Upper lobe of right lung (tissue), 1 donor: ENCODE measurements at places on chromosomes 13 and 19.
A peak's percentile ranks its signal among the peaks of the same experiment; 100 is the strongest.

GRCh38 chr13:26664286-26664685 is 96.3 kb downstream of the GPR12 start:
- DNase-seq: no peak

DNA sequence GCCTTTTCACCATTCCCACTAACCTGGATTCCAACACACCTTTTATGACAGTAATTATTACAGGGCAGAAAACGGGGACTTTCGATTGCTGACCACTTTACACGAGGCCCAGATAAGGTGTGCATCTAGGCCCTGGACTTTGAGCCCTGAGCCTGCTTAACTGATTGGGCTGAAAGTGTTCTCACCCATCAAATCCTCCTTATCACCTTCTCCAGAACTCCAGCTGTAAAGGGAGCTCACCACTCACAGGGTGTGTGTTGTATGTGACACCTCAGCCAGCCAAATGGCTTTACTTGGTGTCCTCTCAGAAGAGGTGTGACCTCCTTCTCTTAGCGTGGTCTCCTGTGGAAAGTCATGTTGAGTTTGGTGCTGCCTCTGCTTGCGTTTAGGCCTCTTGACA is 36.5 kb downstream of the SIPA1L3 start:
- peak; percentile 5 for DNase-seq

- DNase-seq: no peak
Measured at GRCh38 chr13:30045916-30046704, 195.7 kb upstream of the UBL3 start.

DNA sequence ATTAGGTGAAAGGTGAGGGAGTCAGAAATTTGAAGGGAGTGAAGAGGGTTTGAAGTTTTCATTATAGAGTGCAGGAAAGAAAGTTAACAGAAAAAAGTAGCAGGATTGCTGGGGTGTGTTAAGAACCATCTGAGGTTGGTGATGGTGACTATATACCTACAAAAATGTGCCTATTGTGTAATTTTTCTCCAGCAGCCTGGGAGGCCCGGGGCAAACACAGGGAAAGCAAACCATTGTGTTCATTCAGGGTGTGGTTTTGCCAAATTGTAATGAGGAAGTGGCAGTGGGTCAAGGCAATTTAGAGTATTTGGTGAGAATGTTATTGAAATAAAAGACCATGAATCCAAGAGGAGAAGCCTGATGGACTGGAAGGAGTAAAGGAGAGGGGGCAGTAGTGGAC is 8.2 kb upstream of the SUCLA2 start:
- no peak for DNase-seq

- DNase-seq: peak; percentile 81
Measured at GRCh38 chr19:17078036-17078919, 2.7 kb downstream of the MYO9B start.

GRCh38 chr19:497869-498510 is 1.7 kb downstream of the MADCAM1 start:
- DNase-seq: no peak
